Right lung (tissue), 10 donors: ENCODE measurements at places on chromosomes 3 and 15. TPM values are rescaled to one million over a fixed set of nuclear protein-coding genes. Genes with fewer than 3 reads are reported as not detected.

The C2CD4A gene
- polyA plus RNA-seq = 0.04 TPM

The VEPH1 gene
- 28.5 TPM for polyA plus RNA-seq

The REC114 gene
- polyA plus RNA-seq = 0.13 TPM

The SLC12A1 gene
- 0.29 TPM for polyA plus RNA-seq

The IMPG2 gene
- 0.70 TPM for polyA plus RNA-seq

The NDUFAF3 gene
- 54.9 TPM for polyA plus RNA-seq

The EPHB1 gene
- polyA plus RNA-seq = 2.8 TPM

The SPG11 gene
- polyA plus RNA-seq = 75.9 TPM

The CMTM8 gene
- 15.6 TPM for polyA plus RNA-seq

The CASR gene
- polyA plus RNA-seq = 0.13 TPM

The IL17RB gene
- polyA plus RNA-seq = 9.7 TPM

The BCHE gene
- 44.8 TPM for polyA plus RNA-seq

The GRM7 gene
- 0.13 TPM for polyA plus RNA-seq

The RAF1 gene
- polyA plus RNA-seq = 118 TPM

The HIGD2B gene
- not detected for polyA plus RNA-seq

The NLGN1 gene
- polyA plus RNA-seq = 9.4 TPM

The ACKR4 gene
- polyA plus RNA-seq = 1.0 TPM

The TGFBR2 gene
- polyA plus RNA-seq = 94.3 TPM

The DAZL gene
- not detected for polyA plus RNA-seq

The AP2M1 gene
- polyA plus RNA-seq = 368 TPM

The TJP1 gene
- polyA plus RNA-seq = 76.5 TPM

The TMCO5A gene
- polyA plus RNA-seq = not detected

The PPM1L gene
- 2.8 TPM for polyA plus RNA-seq

The JMJD7 gene
- polyA plus RNA-seq = 14.4 TPM

The GOLGA8T gene
- polyA plus RNA-seq = not detected
